ENCODE measurements at places on chromosomes 3 and 15. TPM values are rescaled to one million over a fixed set of nuclear protein-coding genes. Genes with fewer than 3 reads are reported as not detected.

FBXL2 gene
- not detected for total RNA-seq

ACVR2B gene
- 5.4 TPM for total RNA-seq

ARID3B gene
- total RNA-seq = 35.2 TPM

CLRN1 gene
- not detected for total RNA-seq

IMPDH2 gene
- 535 TPM for total RNA-seq

EPHB3 gene
- total RNA-seq = 0.07 TPM

TMIE gene
- total RNA-seq = 0.81 TPM

GTPBP8 gene
- 28.0 TPM for total RNA-seq

ACKR2 gene
- total RNA-seq = 1.4 TPM

NMD3 gene
- 73.0 TPM for total RNA-seq

TM4SF1 gene
- not detected for total RNA-seq

SLCO2A1 gene
- total RNA-seq = not detected

P3H2 gene
- total RNA-seq = not detected

PLA2G4D gene
- total RNA-seq = not detected

AHSG gene
- not detected for total RNA-seq

UQCC5 gene
- total RNA-seq = 20.5 TPM

GP9 gene
- total RNA-seq = not detected

ROBO1 gene
- total RNA-seq = 8.6 TPM

CDHR4 gene
- total RNA-seq = not detected

LRTM1 gene
- total RNA-seq = not detected

SLC9C1 gene
- not detected for total RNA-seq

GOLGA6L7 gene
- not detected for total RNA-seq

SLC33A1 gene
- 18.5 TPM for total RNA-seq

GMNC gene
- total RNA-seq = not detected

OR5K2 gene
- total RNA-seq = not detected

ARPIN gene
- total RNA-seq = not detected

BMF gene
- total RNA-seq = 4.3 TPM

CLDN18 gene
- not detected for total RNA-seq

MESP2 gene
- total RNA-seq = not detected

PRSS50 gene
- total RNA-seq = not detected

TTC21A gene
- total RNA-seq = 0.79 TPM
